ENCODE measurements at places on chromosomes 1 and 21.

- DNase-seq, result no peak
Observed at GRCh38 chr1:235176486-235176885, 15.4 kb upstream of the RBM34 start.

DNA sequence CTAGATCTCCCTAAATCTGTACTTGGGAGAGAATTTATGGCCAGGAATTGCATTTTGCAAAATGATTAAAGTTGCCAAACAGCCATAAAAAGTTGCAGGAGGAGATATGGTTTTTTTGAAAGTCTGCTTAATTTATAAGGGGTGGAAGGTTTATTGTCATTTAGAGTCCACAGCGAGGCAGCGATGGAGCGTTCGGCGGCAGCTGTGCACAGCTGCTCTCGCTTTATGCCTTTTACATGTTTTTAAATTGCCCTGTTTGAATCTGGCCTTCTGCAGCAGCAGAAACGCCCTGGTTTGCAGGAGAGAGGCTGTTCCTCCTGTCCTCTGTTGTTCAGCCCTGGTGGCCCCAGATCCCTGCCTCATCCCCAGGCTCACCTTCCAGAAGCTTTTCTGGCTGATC is 144.9 kb upstream of the POU3F1 start:
- DNase-seq, result no peak

- DNase-seq, result no peak
Observed at GRCh38 chr1:41320895-41321676, 40.1 kb upstream of the FOXO6 start.

DNA sequence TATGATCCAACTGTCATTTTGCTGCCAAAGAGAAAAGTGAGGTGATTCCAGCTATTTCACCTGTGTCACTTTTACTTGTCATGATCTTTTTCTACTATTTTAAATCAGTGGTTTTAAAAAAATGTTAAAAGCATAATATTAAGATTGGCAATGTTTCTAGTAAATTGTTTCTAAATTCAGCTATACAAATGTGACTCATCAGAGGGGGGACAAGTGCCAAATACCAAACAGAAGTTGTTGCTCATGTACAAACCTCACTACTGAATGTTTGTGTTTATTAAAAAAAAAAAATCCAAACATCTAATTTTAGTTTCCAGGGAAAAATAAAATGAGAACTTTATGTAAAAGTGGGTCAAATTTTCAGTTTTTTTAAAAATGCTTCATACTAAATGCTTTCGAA is 346.2 kb upstream of the SNX7 start:
- peak; percentile 89 for DNase-seq

GRCh38 chr1:44061857-44062256 is 30.6 kb upstream of the SLC6A9 start:
- no peak for DNase-seq

GRCh38 chr1:37989361-37989930 is 376 bp downstream of the SF3A3 start:
- DNase-seq, result peak; percentile 22

Data from cardiac fibroblast (primary cell).